H7 (cell line): ENCODE measurements at places on chromosomes 11 and 22.

DNA sequence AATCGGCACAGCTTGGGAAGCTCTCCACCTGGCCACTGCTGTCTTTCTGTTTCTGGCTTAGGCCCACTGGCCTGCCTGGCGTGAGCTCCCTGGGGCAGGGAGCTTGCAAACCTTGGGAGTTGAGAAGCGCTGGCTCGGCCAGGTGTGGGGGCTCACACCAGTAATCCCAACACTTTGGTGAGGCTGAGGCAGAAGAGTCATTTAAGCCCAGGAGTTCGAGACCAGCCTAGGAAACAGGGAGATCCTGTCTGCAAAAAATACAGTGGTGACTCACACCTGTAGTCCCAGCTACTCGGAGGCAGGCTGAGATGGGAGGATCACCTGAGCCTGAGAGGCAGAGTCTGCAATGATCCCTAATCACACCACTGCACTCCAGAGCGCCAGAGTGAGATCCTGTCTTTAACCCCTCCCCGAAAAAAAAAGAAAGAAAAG, 4.0 kb downstream of the AP5B1 start:
- DNase-seq: no peak

DNA sequence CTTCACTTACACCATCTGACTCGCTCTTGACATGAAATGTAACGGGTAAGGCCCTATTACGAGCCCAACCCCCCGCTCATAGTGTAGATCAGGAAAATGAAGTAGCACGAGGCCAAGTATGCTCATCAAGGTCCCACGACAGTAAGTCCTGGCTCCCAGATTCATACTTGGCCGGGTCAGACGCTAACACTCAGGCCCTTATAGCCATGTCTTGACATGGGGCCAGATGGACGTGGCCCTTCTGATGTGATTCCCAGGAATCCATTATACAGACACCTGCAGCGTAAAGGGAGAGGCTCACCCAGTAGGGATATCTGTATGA, 175.1 kb downstream of the CEP164 start:
- no peak for DNase-seq

DNA sequence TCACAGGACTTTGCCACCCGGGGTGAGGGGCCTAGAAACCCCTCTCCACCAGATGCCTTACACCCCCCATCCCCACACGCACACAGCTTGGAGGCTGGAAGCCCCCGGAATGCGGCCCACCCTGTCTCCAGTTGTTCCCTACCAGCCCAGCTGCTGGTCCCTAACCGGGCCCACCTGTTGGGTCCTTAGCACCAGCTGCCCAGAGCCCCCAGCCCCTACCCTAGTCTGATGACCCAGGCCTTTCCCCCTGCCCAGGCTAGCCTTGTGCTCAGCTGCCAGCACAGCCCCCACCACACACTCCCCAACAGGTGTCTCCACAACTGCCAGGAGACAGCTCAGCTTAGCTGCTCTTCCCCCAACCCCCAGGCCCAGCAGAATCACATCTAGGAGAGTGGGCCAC, 67.1 kb downstream of the CDKN1C start:
- no peak for DNase-seq

DNA sequence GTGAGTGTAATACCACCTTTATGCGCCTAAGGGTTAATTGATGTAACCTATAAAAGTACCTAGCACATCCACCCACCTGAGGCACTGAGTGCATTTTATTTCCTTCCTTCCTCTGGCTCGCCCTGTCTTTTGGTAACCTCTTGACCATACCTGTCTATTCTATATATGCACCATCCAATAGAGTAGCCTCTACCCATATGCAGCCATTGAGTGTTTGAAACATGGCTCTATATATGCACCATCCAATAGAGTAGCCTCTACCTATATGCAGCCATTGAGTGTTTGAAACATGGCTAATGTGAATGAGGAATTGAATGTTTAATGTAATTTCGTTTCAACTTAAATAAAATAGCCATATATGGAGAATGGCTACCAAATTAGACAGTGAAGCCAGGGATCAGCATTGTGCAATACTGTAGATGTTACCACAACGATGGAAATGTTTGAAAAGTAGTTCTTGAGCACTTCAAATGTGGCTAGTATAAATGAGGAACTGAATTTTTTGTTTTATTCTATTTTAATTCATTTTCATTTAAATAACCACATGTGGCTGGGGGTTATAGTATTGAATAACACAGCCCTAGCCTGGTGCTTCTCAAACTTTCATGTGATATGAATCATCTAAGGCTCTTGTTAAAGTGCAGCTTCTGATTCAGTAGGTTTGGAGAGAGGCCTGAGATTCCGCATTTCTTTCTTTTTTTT, 33.8 kb downstream of the SLC35F2 start:
- DNase-seq: no peak

DNA sequence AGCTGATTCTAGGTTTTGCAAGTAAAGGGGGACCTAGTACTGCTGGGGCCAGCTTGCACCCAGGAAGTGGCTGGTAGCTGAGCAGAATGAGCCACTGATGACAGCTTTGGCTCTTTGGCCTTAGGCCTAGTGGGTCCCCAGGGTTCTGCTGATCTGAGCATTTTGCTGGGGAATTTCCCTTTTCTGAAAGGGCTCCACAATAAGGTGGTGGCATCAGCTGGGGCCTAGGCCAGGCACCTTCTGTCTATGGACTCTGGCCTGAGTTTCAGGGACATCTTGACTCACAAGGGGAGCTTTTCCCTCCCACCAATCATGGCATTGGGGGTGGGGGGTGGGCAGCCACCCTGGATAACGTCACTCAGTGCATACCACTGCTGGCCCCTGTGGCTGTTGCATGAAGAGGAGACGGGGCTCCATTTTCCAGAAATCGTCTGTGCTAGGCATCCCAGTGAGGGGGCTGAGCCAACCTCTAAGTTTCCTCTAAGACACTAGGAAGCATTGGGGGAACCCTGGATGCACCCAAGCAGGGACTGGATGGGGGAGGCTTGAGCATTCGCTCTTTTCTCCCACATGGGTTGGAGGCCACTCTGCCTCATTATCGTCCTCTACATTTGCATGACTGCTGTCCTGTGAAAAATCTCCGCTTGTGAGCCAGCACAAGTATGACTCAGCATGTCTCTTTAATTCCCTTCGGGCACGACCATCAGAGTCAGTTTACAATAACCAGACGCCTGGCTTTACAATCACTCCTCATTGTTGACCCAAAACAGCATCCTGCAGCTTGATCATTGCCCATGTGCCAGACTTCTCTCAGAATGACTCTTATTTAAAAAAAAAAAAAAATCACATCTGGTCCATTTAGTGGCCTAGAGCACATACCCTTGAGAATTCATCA, 145.0 kb upstream of the THY1 start:
- DNase-seq: no peak

GRCh38 chr11:69295079-69295994, 1.4 kb downstream of the MYEOV start:
- no peak for DNase-seq

DNA sequence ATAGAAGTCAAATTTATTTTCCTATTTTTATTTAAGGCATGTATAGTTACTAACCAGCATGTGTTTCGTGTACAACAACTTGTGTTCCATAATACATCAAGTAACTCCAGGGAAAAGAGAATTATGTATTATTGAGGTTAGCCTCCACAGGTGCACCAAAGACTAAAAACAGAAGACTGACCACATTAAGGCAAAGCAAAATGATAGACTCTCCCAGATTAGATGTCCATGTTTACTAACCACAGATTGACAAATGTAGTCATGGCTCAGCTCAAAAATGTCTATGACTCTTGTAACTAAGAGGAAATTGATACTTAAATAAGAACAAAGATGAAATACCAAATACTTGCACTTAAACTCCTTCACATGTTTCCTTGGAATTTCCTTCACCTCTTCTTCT, 238.5 kb downstream of the METTL15 start:
- no peak for DNase-seq

DNA sequence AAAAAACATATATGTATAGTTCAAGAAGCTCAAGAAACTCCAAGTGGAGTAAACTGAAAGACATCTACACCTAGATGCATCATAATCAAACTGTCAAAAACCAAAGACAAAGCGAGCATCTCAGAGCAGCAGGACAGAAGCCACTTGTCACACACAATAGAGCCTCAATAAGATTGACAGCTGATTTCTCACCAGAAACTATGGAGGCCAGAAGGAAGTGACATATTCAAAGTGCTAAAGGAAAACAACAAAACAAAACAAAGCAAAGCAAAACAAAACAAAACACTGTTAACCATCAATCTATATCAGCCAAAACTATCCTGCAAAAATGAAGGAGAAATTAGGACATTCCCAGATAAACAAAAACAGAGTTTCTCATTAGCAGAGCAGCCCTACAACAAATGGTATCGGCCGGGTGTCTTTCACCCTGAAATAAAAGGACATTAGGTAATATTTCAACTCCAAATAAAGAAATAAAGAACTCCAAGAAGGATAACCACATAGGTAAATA, 65.8 kb upstream of the SEPTIN5 start:
- no peak for DNase-seq

- peak; percentile 50 for DNase-seq
Observed at GRCh38 chr11:134584706-134585445, 172.8 kb upstream of the B3GAT1 start.

DNA sequence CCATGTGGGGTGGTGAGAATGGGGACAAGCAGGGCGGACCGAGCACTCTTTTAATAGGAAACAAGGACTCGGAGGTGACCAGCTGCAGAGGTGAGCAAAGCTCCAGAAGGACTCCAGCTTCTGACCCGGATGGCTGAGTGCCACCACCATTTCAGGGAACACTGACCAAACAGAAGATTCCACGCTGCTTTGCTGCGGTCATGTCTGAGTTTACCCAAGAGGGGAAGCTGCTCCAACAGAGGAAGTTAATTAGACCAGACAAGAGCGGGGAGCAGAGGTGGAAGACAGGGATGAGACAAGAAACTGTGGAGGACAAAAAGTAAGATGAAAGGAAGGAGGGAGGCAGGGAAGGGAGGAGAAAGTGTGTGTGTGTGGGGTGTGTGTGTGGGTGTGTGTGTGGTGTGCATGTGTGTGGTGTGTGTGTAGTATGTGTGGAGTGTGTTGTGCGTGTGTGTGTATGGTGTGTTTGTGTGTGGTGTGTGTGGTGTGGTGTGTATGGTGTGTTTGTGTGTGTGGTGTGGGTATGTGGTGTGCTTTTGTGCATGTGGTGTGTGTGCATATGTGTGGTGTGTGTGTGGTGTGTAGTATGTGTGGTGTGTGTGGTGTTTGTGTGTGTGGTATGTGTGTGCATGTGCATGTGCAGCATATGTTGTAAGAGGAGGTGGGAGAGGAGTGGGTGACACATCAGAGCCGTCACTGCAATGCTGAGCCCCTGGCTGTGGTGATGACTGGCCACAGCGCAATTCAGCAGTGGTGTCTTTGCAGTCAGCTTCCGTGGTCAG, 82.2 kb upstream of the AKIP1 start:
- DNase-seq: no peak

DNA sequence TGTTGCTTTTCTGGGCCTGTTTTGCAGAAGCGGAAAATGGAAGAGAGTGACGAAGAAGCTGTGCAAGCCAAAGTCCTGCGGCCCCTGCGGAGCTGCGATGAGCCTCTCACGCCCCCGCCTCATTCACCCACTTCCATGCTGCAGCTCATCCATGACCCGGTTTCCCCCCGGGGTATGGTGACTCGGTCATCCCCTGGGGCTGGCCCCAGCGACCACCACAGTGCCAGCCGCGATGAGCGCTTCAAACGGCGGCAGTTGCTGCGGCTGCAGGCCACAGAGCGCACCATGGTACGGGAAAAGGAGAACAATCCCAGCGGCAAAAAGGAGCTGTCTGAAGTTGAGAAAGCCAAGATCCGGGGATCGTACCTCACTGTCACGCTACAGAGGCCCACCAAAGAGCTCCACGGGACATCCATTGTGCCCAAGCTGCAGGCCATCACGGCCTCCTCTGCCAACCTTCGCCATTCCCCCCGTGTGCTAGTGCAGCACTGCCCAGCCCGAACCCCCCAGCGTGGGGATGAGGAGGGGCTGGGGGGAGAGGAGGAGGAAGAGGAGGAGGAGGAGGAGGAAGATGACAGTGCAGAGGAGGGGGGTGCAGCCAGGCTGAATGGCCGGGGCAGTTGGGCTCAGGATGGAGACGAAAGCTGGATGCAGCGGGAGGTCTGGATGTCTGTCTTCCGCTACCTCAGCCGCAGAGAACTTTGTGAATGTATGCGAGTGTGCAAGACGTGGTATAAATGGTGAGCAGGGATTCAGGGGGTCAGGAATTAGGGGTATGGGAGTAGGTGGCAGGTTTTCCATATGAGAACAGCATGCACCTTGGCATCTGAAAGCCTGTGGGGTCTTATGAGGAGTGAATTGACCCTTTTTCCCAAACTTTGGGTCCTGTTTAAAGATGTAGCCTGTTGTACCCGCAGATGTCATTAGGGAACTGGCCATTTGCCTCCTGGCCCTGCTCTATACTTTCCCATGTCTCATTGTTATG, 15.9 kb upstream of the GRK2 start:
- DNase-seq: no peak

GRCh38 chr11:80559942-80560341, 1119.1 kb upstream of the TENM4 start:
- DNase-seq: no peak

- no peak for DNase-seq
Observed at GRCh38 chr11:97544431-97544830, 1154.6 kb downstream of the JRKL start.

GRCh38 chr11:2459796-2460531, 15.2 kb downstream of the KCNQ1 start:
- peak; percentile 66 for DNase-seq

DNA sequence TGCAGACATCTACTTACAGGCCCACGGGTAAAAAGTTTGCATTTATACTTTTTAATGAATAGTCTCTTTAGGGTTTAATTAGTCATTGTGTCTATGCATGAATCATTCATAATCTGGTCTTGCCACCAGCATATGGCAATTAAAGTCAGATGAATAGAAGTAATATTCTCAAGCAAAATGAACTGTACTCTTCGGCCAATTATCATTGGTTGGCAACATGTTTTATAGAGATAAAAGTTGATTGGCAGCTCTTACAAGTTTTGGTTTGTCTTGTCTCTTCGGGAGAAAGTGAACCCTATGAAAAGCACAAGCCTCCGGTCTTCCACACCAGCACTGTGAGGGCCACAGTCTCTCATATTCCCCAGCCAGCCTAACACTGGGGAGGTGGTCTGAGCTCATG, 97.8 kb downstream of the OSBP2 start:
- DNase-seq: no peak

DNA sequence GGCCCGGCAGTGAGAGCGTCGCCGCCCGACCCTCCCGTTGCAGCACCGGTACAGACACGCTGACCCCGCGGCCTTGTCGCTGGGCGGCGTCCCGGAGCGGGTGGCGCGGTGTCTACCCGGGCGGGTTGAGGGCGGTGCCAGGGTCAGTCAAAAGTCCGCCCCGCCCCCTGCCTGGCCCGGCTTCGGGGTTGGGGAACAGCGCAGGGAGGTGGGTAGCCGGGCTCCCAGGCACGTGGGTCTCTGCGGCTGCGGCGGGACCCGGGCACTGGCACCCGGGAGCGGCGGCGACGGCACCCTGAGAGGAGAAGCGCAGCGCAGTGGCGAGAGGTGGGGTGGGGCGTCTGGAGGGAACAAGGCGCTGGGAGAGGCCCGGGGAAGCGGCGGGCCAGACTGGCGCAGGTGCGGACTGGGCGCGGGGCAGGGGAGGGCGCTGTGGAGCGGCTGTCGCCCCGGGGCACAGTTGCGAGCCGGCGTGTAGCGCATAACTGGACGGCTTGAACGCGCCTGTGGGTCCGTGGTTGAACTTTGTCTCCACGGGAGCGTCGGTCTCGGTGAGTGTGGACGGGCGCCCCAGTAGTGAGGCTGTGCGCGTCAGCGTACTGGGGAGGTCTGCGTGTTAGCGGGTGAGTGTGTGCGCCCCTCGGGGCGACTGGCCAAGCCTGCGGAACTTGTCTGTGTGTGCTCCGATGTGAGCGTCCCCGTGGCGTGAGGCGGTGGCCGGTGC, at the start of gene P2RY2:
Gene P2RY2, plus strand, starts transcription at position 176 of the 724 bp plus-strand sequence. CDS start 15,879 bp downstream, outside the sequence.
- peak; percentile 94 for DNase-seq

GRCh38 chr22:41725510-41726110, 26.3 kb downstream of the MEI1 start:
- no peak for DNase-seq
